ENCODE measurements at places on chromosomes 5 and 9. TPM values are rescaled to one million over a fixed set of nuclear protein-coding genes. Genes with fewer than 3 reads are reported as not detected.

Gene CDKN2B
- total RNA-seq = 24.8 TPM

Gene ECM2
- not detected for total RNA-seq

Gene MEIKIN
- not detected for total RNA-seq

Gene PCDHGA4
- 0.05 TPM for total RNA-seq

Gene PCDHGA10
- 4.3 TPM for total RNA-seq

Gene BDP1
- 19.3 TPM for total RNA-seq

Gene CDH18
- not detected for total RNA-seq

Gene SIGMAR1
- 269 TPM for total RNA-seq

Gene ZNF474
- total RNA-seq = 0.08 TPM

Gene ARID3C
- not detected for total RNA-seq

Gene IL17B
- not detected for total RNA-seq

Gene IRX4
- total RNA-seq = not detected

Gene ACTBL2
- 0.16 TPM for total RNA-seq

Gene FAM151B
- total RNA-seq = 1.6 TPM

Measured in HT-29 (cell line).